ENCODE measurements at places on chromosomes 5 and 9.

DNA sequence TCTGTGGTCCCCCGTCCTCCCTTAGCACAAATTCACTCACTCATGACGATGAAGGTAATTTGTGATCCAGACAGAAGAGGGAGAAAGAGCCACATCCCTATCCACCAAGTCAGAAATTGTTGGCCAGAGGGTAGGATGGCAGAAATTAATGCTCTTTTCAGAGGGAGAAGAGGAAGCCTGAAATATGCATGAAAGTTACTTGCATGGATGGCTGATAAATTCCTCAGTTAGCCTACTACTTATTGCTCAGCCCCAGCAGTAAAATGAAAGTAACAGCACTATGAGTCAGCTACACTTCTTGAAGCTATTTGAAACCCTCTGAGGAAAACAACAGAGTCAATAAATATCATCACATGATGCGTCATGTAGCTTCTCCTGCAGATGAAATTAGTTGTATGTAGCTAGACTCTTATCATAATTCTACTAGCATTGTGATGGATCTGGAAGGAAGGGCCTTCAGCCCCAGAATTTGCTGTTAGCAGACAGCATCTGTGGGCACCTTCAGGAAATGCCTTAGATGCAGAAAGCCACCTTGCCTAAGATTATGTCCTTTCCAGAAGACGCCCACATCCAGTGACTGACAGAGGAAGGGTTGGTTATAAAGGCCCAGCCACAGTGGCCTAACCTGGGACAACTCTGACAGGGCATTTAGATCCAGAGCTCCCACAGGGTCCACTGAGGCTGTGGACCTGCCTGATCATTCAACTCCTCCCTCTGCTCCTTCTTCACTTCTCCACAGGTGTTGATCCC, 81.2 kb upstream of the CCDC112 start:
- no peak for DNase-seq

DNA sequence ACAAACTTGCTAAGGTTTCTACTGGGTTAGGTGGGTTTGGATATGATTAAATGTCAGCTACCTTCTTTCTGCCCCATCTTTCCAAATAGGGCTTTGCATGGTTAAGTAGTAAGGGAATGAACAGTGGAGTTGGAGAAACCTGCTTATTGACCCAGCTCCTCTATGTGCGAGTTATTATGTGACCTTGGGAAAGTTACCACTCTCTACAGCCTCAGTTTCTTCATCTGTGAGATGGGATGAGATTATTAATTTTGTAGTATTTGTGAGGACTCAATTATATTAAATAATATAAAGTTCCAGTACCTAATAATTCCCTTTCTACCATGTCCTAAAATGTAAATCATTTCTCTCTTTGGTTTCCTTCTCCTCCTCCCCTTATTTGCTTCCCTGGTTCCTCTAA, 123.4 kb downstream of the GDNF start:
- DNase-seq, result no peak

DNA sequence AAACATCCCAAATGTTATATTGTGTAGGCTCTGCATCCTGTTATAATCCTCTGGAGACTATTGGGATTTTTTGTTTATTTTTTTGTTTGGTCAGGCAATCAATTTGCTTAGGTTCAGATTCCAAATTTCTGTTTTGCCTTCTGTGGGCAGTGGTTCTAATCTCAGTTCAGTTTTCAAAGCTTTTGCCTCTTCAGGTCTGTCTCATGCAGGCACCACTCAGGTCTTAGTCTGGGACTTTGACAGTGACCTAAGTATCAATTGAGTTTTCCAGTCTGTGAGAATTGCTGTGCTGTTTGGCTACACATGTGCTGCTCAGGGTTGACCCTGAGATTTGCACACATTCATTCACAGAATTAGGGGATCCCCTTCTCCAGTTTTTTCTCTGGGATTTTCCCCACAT, 14.1 kb downstream of the SNX2 start:
- no peak for DNase-seq

DNA sequence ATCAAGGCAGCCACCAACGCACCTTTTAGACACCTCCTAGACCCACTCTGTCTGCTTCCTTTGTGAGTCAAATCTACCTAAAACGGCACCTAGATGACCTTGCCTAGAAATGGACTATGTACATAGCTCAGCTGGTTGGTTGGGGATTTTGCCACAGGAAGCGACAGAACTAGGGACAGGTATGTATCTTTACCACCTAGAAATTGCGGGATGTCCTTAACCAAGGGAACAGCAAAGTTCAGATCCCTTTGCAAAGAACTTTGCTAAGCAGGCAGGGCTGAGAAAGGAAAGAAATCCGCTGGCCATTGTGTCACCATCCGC, 2.0 kb upstream of the ENC1 start:
- DNase-seq, result no peak

GRCh38 chr5:61168951-61169350, 6.7 kb upstream of the SMIM15 start:
- DNase-seq, result no peak

DNA sequence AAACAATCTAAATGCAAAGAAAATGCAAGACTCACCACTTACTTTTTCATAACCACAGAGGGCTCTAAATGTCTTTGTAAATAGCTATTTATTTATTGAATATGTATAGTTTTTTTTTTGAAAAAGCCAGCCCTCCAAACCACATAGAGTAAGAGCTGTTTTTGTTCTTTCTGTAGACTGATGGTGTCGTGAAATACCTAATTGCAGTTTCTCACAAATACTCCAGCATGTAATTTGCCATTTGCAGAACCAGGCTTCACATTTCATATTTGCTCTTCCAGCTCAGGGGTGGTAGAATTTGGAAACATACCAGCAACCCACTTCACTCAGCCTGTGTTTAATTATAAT, 159.8 kb downstream of the TMC1 start:
- no peak for DNase-seq

DNA sequence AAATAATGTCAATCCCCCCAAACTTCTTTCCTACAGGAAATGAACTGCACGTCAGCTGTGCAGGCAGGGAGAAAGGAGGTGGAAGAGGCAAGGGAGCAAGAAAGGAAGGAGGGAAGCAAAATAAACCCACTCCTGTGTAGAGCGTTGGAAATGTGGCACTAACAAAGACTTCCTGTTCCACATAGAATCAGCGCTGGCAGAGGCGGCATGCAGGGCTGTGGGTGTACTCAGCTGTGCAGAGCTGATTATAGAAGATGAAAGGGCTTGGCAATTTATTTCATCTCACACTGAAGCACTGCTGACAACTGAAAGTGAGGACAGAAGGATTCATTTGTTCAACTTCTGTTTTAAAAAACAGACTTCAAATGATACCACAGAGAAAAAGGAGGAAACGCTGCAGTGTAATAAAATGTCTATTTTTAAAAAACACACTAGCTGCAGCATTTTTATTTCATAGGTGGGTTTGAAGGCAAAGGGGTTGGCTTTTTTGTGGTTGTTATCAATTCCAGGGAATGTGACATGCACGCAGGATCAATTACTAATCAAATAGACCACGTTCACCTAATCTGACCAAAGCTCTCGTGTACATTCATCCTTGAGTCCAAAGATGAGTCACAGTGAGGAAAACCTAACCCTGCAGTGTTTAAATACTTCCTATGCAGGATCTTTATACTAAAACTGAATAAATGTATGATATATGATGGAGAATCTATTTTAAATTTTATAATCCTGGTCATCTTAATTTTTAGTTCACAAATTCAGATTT, 583.5 kb downstream of the ZNF608 start:
- no peak for DNase-seq

DNA sequence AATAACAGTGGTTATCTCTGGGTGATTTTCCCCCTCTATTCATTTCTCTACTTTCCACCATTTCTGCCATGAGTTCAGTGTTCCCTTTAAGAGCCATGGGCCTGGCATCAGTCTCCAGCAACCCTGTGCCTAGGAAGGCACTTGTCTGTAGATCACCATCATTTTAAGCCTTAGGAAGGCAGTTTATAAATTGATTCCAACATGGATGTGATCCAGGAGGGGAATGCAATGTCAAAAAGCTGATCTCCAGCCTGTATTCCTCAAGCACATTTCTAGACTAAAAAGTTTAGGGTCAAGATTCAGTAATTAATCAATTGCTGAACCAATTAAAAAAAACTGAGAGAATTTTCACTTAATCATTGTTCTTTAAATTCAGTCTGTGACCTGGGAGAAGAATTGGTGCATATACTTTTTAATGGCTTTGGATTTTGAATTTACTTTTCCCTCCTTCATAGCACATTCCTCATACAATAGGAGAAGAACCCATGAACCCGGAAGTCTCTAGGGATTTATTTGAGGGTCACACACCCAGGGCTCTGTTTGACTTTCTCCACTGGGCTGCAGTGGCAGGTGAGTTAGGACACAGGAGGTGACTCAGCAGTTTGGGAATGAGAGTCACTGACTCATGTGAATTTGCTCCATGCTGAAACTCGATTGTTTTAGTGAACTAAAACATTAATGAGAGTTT, 6.1 kb upstream of the ERMP1 start:
- DNase-seq, result no peak

DNA sequence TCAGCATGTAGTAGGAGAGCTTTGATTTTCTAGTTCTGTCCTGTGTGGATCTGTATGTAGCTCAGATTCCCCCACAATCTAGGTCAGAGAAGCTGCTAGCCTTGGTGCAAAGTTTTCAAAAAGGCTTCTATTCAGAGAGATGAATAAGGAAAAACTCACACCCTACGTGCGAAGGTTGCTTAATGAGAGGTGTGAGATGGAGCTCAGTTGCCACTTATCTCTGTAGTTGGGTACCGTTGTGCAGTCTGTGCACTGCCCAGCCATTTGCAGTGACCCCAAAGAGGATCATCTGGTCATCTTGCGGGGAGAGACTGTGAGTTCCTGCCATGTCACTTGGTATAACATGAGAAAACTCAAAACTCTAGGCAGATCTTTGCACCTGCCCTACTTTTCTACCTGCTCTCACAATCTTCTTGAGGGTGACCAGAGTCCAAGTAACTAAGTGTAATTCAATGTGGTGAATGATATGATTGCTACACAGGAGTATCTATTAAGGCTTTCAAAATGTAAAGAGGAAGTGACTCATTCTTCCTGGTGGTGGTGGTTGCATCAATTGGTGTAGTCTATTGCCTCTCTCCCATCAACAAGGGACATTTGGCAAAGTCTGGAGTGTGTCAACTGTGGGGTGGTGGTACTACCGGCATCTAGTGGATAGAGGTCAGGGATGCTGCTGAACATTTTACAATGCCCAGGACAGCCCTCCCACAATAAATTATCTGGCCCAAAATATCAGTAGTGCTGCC, 65.2 kb downstream of the TMC1 start:
- DNase-seq, result peak; percentile 14

- DNase-seq, result peak; percentile 18
These were observed 1.7 kb upstream of the EFNA5 start for GRCh38 chr5:107672211-107673038.

GRCh38 chr5:96812851-96813250, 5.1 kb upstream of the ERAP1 start:
- DNase-seq, result no peak

- DNase-seq, result no peak
These were observed 49.6 kb upstream of the UBAC1 start for GRCh38 chr9:136010615-136011361.

- DNase-seq, result no peak
These were observed 267.8 kb downstream of the MAT2B start for GRCh38 chr5:163773226-163773625.

DNA sequence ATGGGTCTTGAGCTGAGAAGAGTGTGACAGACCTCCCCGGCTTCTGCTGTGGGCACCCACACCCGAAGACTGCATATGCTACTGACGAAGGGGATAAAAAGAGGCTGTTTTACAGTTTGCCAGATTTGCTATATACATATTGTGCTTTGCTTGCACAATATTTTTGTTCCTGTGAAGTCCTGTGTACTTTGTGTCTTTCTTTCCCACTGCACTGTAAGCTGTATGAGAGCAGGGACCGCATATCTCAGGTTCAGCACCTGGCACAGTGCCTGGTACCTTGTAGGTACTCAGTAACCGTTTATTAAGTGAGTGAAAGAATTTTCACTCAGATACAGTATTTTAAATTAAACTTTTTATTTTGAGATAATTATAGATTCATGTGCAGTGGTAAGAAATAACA, 8.2 kb upstream of the GARNL3 start:
- DNase-seq, result no peak

DNA sequence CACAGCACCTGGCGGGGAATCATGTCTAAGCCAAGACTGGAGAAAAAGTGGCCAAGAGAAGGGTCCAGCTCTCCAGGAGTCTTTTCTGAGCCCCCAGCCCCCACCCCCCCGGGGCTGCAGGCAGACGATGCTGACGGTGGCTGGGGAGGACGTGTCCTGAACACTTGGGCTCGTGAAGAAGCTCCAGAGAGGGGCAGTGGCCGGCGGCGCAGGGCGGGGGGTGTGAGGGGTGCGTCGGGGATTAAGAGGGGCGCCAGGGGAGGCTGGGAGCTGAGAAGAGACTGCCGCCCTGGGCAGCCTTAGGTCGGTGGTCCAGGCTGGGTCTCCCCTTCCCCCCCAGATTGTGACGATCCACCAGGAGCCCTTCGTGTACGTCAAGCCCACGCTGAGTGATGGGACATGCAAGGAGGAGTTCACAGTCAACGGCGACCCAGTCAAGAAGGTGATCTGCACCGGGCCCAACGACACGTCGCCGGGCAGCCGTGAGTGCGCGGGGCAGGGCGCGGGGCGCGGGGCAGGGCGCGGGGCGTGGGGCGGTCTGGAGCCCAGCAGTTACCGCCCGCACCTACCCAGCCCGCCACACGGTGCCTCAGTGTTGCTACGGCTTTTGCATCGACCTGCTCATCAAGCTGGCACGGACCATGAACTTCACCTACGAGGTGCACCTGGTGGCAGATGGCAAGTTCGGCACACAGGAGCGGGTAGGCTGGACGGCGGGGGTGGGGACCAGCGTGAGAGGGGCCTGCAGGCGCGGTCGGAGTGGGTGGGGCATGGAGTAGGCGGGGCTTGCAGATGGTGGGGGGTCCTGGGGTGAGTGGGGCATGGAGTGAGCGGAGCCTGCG, 8.9 kb downstream of the LRRC26 start:
- DNase-seq, result no peak

DNA sequence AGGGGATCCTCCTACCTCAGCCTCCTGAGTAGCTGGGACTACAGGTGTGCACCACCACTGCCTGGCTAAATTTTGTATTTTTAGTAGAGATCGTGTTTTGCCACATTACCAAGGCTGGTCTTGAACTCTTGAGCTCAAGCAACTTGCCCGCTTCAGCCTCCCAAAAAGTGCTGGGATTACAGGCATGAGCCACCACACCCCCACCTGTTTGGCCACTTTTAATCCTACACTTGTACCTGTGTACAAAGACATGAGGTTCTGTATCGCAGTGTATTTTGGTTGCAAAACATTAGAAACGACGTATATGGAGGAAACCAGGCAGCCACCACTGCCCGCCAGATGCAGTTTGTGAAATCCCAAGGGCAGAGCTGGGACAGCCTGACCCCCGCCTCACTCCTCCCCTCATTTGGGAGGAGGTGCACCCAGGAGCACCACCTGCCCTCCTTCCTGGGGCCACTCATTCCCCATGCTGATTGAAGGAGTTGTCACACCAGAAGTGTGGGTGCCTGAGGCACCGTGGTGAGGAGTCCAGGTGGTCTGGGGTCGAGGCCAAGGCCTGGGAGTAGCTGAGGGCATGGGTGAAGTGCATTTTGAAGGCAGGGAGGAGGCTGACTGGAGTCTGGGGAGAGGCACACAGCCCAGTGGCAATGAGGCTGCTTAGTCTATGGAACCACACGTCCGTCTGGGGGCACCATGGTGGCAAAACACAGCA, 39.3 kb upstream of the OLFM1 start:
- DNase-seq, result no peak

Measured in activated CD4-positive, alpha-beta T cell treated with anti-CD3 and anti-CD28 coated beads, Interleukin-2, amount 50 U/mL, for 48 hours (primary cell).